Activated CD4-positive, alpha-beta T cell treated with anti-CD3 and anti-CD28 coated beads, Interleukin-2, amount 50 U/mL, for 16 hours (primary cell): ENCODE measurements at places on chromosomes 5 and 9.

DNA sequence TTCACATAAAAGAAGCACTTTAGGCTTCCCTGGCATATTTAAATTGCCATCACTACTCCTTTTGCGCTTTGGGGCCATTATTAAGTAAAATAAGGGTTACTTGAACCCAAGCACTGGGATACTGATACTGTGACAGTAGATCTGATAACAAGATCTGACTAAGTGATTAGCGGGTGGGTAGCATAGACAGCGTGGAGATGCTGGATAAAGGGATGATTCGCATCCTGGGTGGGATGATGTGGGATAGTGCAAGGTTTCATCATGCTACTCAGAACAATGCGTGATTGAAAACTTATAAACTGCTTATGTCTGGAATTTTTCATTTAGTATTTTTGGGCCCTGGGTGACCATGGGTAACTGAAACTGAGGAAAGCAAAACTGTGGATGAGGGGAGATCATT lies 75.1 kb downstream of the PTTG1 start:
- no peak for DNase-seq

GRCh38 chr9:115944166-115944948 lies 209.2 kb upstream of the PAPPA start:
- no peak for DNase-seq

DNA sequence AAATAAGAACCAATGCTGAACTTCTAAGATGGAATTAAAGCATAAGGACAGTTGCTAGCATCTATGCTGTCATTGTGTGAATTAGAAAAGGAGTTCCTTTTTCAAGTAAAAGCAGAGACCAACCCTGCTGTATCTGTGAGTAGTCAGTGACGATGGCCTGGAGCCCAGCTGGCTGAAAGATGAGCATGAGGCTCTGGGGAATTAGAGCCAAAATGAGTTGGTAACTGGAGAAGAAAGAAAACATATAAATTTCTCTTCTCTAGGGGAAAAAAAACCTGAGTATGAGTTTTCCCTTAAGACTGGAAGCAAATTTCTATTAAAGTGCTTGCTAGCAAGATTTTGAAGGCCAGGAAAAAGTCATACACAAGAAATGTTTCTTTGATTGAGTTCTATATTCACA lies 1.6 kb upstream of the SPZ1 start:
- DNase-seq, result no peak

DNA sequence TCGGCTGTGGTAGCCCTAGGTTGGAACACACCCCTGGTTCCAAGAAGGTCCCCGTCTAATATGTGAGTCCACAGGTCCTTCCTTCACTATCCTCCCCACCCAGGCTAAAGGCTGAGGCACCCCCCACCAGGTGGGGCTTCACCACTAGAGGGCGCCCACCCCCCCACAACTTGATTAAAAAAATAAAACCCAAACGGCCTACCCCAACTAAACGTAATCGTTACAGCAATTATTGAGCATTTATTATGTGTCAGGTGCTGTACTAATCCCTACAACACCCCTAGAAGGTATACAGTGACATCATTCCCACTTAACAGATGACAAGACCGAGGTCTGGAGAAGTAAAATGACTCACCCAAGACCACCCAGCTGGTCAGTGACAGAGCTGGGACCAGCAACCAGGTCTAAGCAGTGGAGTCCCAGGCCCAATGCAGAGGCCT lies 65.0 kb downstream of the FGF18 start:
- DNase-seq, result peak; percentile 22

GRCh38 chr9:116074658-116075057 lies 78.9 kb upstream of the PAPPA start:
- DNase-seq, result no peak

- DNase-seq, result no peak
These were observed 42.4 kb downstream of the NTRK2 start for GRCh38 chr9:84711936-84712335.

- DNase-seq, result peak; percentile 94
These were observed 202.7 kb upstream of the NR3C1 start for GRCh38 chr5:143606043-143606752.

DNA sequence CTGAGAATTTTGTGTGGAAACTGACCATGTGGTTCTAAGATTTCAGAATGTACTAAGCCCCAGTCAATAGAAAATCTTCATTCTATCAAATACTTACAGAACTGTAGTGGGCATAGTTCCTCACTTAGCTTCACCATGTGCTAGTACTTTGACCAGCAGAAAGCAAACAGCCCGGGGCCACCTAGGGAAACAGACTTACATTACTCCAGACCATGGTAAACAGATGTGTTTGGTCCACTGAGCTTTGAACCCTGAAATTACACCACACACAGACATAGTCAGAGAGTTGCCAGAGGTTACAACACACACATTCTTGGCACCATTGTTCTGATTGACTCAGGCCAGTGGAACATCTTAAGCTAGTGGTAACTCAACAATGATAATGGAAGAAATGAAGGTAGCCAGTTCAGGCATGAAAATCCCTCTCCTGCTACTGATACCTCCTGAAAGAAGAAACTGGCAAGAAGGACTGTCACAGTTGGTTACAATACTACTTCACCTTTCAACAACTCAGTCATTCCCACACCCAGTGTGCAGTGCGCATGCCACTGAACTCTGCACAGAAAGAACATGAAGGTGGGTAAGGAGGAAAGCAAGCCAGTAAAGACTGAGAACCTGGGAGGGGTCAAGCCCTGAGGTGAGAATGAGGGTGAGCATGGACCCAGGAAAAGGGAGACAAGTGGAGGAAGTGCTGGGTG lies 18.7 kb upstream of the LECT2 start:
- DNase-seq, result no peak
